Stimulated activated CD4-positive, alpha-beta T cell treated with anti-CD3 and anti-CD28 coated beads, TNF-alpha, amount 100 ng/mL, for 1 hour (primary cell): ENCODE measurements at places on chromosomes 1 and 21.

- peak; percentile 55 for DNase-seq
Observed at GRCh38 chr1:156601122-156601830, at the start of gene GPATCH4. Gene GPATCH4, minus strand, starts transcription at chr1:156601479.

DNA sequence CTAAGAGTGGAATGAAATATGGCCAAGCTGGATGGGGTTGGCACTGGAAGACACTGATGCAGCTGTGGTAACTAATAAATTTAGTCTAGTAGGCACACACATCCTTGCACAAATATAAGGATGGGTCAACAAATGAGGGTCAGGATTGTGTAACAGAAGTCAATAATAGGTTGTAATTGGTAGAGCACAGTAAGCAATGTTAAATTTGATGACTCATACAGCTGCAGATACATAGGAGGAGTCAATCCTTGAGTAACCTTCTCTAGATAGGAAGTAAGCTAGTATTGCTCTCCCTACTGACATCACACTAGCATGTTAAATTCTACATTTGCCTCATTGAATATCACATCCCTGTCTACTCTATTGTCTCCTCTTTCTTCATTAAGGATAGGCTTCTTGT lies 332.1 kb downstream of the PTPRC start:
- DNase-seq = no peak

- DNase-seq = peak; percentile 46
Observed at GRCh38 chr1:77281491-77282186, at the start of gene AK5. Gene AK5, plus strand, starts transcription at chr1:77282019. Its CDS starts 295 bp downstream, at chr1:77282314.

DNA sequence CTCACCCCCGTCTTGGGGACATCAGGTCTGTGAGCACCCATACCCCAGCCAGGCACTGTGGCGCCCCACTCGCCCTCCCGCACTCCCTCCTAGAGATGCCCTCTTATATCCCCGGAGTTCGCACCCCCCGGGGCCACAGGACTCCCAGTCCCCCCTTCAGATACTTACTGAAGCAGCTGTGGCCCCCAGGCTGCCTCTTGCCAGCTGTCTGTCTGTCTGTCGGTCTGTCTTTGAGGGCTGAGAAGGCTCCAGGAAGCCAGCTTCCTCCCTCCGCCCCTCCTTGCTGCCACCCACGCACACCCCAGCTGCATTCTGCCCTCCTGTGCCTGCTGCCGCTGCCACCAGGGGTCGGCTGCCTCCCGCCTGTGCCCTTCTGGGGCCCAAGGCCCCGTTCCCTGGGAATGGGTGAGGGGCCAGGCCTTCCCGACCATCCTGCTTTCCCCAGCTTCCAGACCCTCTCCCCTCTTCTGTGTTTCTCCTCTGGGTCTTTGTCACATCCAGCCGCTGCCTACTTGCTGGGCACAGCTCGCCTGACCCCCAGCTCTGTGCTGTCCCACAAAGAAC lies at the start of gene PTPN7:
TSS of gene PTPN7 (minus strand) at position 226 of the 564 bp plus-strand sequence. CDS start 1,200 bp downstream, outside the sequence.
- peak; percentile 59 for DNase-seq

- DNase-seq = no peak
Observed at GRCh38 chr1:212567638-212568037, 40.9 kb upstream of the ATF3 start.

- no peak for DNase-seq
Observed at GRCh38 chr1:79660129-79660528, 653.6 kb upstream of the ADGRL4 start.

GRCh38 chr1:229264487-229264886 lies 6.4 kb upstream of the RAB4A start:
- DNase-seq = no peak

GRCh38 chr1:21511579-21512522 lies 2.6 kb downstream of the ALPL start:
- no peak for DNase-seq

GRCh38 chr1:15153184-15153841 lies at the start of gene TMEM51:
Gene TMEM51, plus strand, starts transcription at chr1:15153747. Its CDS starts 61,341 bp downstream, at chr1:15215088.
- no peak for DNase-seq

GRCh38 chr1:81954534-81955020 lies 153.8 kb downstream of the ADGRL2 start:
- DNase-seq = no peak

DNA sequence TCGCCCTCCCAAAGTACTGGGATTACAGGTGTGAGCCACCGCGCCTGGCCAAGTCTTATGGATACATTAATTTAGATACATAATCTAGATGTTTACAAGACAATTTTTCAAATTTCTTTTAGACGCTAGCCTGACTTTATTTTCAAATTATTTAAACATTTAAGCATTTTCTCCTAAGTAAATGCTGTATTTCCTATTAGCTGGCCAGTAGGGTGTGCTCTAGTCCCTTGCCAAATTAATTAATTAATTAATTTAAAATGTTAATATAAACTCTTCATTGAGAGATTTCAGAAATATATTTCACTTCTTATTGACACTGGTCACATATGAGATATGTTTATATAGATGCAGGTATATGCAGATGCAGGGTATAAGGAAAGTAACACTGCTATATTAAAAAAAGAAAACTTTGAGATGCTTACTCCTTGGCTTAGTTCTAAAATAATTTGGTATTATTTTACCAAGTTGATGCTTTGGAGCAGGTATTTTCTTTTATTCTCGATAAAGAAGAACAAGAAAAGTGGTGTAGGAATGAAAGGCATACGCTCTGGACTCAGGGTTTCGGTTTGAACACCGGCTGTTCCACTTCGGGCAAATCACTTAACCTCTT lies 5.2 kb upstream of the ERRFI1 start:
- no peak for DNase-seq

- DNase-seq = no peak
Observed at GRCh38 chr1:197915862-197916499, 1.2 kb upstream of the LHX9 start.

DNA sequence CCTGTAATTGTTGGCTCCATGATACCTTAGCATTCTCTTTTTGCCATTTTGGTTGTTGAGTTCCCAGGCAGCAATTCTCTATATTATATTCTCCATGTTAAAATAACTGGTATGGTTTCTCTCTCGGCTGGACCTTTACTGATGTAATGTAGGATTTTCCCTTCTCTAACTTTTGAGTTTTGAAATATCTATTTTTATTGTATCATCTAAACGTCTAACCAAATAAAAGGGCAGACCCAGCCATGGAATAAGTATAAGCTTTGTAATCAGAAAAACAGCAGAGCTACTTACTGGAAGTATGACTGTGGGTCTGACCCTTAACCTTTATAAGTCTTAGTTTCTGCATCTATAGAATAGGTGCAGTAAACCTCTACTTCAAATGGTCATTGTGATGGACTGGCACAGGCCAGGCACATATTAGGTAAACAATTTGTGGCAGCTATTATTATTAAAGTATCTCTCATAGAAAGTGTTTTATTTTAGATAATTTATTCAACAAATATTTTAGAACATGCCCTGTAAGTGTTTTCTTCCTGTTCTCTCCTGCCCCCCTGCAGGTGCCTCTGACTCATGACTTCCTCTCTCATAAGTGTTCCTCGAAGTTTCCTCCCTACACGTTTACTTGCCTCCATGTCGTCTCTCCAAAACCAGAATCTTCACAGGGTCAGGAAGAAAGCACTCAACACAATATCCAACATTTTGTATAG lies 224.9 kb upstream of the FGGY start:
- no peak for DNase-seq

GRCh38 chr1:18954270-18955071 lies 2.0 kb downstream of the IFFO2 start:
- DNase-seq = no peak

- peak; percentile 4 for DNase-seq
Observed at GRCh38 chr1:54944610-54945392, 35.6 kb upstream of the TMEM61 start.

DNA sequence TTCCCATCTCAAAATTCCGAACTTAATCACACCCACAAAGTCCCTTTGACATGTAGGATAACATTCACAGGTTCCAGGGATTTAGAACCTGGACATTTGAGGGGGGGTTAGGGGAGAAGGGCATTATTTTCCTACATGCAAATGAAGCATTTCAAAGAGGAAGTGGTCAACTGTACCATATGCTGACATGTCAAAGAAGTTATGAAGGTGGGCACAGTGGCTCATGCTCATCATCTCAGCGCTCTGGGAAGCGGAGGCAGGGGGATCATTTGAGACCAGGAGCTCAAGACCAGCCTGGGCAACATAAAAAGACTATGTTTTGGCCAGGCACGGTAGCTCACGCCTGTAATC lies 35.7 kb downstream of the PTP4A2 start:
- no peak for DNase-seq

DNA sequence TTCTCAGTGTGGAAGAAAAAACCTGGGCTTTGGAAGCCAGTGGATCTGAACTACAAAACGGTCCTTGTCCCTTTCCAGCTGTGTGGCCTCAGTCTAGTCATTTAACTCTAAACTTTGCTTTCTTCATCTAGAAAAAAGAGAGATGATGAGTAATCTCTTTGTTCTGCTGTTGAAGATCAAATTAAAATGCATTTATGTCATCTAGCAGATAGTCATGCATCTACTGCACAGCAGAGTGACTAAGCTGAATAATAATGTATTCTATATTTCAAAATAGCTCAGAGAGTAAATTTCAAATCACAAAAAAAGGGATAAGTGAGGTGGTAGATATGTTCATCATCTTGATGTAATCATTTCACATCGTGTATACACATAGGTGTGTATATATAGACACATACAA lies 473.2 kb downstream of the DSCAM start:
- no peak for DNase-seq

DNA sequence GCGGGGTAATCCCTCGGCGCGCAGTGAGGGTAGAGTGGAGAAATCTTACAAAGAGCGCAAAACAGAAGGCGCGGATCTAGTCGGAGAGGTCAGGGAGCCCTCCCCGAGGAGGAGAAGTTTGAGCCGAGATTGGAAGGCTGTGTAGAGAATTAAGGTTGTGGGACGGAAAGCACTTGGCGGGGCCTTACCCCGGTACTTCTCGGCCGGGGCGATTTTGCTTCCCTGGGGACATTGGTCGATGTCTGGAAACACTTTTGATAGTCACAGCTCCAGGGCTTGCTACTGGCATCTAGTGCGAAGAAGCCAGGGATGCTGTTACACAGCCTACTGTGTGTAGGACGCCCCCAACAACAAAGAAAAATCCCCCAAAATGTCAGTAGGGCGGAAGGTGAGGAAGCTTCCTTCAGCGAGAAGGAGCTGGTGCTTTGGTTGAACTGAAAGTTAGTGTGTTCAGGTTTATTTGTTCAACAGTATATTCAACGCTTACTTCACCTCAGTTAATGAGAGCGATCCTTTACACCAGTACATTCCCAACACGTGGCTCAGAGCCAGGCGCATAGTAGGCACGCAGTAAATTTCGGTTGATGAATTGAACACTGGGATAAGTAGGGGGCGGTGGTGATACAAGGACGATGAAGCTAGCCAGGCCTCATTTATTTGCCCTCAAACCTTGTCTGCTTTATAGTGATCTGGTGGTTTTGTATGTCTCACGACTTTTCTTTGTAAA lies 807 bp downstream of the CEP85 start:
- DNase-seq = no peak

DNA sequence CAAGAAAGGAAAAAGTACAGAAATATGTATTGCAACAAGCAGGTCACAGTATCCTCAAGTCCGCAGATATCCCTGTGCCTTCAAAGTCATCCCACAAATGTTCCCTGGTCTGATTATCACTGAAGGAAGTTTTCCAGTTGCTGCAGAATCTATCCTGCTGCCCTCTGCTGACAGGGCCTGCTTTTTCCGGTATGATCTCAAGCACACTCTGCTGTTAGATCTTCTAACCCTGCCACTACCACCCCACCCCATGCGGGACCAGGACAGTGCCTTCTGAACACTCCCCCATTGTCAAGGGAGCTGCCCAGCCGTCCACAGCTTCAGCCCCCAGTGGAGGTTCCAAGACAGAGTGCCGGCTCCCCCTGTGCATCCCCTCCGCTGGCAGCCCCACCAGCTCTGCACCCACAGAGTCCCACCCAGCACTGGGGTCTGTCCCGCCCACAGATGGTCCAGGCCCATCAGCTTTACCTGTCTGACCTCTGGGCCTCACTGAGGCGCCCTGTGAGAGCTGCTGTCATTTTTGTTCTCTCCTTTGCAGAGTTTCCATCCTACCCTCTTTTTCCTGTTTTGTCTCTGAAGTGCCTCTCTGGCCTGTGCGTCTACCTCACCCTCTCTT lies 27.9 kb downstream of the FAM163A start:
- DNase-seq = no peak

DNA sequence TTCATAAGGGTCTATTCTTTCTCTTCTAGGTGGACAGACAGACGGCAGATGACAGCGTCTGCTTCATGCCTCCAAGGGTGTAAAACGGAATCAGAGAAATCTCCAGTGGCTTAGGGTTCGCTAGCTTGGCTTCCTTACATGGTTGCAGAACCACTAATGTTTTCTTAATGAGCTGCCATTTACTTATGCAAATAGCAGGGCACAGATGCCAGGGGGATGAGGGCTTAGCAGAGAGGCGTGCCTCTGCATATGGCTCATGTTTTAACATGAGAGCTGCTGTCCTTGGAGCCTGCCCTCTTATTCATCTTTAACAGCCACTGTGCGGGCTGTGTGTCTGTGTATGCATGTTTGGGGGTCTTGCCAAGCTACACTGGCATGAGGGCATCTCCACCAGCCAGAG lies 119.6 kb downstream of the IER5 start:
- no peak for DNase-seq
